ENCODE measurements at places on chromosomes 1 and 21.

DNA sequence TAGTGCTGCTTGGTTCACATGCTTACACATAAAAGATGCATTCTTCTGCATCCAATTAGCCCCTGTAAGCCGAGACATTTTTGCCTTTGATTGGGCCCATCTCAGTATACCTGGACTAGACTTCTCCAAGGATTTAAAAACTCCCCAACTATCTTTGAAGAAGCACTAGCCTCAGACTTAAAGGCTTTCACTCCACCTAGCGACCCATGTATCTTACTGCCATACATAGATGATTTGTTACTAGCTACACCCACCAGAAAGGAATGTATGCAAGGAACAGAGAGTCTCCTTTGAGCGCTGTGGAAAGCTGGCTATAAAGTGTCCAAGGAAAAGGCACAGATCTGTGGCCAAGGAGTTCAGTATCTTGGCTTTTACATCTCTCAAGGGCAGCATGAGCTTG is 91.7 kb downstream of the LIPI start:
- DNase-seq: no peak

DNA sequence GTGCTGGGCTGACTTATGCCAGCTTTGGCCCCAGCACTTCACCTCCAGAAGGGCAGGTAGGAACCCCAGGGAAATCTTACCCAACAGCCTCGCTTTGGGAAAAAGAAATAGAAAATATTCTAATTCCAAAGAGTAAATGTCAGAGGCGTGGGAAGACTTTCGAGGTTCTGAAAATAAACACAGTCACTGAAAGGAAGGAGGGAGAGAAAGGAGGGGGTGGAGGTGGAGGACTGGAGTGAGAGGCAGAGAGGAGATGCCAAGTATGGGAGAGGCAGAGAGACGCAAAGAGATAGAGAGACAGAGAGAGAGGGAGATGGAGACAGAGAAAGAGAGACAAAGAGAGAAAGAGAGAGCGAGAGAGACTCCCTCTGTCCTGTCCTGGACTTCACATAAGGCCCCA is 395.0 kb downstream of the PTPRU start:
- no peak for DNase-seq

GRCh38 chr1:63975481-63975880 is 201.7 kb downstream of the ROR1 start:
- no peak for DNase-seq

DNA sequence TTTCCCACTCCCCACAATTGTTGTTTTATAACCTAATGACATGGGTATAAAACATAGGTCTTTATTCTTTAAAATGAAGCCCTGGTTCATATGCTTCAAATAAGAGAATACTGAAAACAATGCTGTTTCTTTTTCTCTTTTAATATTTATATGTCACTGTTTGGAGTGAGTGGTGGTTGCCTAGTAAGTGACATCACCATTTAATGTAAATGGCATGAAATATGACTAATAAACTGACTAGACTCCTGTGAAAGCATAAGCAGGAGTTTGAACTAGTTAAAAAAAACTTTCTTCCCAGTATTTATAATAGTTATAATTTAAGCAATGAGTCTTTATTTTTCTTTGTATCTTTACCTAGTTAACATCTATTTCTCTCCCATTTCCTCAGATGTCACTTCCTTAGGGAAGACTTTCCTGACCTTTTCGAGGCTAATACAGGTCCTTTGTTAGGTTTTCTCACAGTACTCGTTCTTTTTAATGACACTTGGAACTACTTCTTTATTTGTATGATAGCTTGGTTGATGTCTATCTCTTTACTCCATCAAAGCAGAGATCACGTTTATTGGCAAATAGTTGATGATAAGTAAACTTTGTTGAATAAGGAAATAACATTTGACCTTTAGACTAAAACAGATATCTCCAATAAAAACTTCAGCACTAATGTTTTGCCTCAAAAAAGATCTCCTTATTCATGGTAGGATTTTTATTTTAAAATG is 105.4 kb upstream of the PDC start:
- DNase-seq: no peak

DNA sequence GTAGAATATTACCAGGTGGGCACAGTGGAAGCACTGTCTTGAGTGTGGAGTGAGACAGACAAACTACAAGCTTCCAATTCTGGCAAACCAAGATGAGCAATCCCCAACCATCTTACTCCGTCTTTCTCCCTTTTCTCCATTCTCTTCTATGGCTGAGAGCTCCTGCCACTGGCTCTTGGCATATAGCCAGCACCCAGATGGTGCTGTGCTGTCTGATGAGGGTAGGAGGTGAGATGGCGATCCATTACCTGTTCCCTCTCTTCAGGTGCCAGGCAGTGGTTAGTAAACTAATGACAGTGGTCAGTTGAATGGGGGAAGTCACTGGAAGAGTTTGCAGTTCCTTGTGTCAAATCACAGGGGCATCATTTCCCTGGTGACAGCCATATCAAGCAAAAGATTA is 108.4 kb downstream of the FNBP1L start:
- DNase-seq: no peak

DNA sequence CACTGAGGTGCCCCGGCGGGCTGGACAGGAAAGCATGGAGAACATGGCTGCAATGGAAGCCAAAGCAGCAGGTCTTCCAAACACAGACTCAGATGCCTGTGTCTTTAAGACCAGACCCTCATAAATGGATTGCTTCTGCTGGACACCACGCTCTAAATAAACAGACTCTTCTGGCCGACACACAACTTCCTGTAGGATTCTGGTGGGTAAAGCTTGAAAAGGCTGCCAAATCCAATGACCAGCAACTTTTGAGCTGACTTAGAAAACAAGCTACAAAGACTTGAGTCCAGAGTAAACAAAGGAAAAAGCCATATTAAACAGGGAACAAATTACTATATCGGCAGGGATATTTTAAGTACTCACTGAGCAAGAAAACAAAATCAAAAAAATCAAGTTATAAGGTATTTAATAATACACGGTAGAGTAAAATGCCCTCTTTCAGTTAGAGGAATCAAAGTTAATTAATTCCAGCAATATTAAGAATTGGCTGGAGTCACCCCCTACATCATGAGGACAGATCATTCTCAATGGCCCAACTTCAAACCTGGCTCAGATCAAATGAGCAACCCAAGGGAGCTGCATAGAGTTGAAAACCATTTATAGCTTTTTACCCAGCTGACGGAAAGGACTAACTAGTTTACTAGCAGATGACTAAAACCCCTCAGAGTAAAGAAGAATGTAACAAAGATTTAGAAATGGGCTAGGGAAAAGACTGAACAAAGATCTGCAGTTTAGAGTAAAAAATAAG is 102.4 kb downstream of the TGFBR3 start:
- no peak for DNase-seq

GRCh38 chr21:46219591-46220239 is 8.9 kb downstream of the LSS start:
- no peak for DNase-seq

- no peak for DNase-seq
These were observed 24.7 kb downstream of the ST3GAL3 start for GRCh38 chr1:43731867-43732531.

DNA sequence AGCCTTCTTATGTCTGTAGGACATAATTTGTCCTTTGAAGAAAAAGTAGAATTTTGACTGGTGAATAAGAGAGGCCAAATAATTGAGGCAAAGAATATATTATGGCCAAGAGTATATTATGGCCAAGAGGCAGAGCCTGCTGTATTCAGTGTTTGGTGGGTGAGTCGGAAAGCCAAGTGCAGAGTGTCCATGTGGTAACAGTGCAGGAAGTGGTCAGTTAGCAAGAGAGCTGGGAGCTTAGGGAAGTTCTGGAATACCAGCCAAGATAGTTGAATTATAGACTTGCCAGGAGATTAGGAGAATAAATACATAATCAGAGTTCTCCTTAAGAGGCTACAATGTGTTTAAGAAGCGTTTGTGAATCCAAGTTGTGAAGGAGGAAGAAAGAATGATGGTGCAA is 131.5 kb upstream of the LMO4 start:
- no peak for DNase-seq

DNA sequence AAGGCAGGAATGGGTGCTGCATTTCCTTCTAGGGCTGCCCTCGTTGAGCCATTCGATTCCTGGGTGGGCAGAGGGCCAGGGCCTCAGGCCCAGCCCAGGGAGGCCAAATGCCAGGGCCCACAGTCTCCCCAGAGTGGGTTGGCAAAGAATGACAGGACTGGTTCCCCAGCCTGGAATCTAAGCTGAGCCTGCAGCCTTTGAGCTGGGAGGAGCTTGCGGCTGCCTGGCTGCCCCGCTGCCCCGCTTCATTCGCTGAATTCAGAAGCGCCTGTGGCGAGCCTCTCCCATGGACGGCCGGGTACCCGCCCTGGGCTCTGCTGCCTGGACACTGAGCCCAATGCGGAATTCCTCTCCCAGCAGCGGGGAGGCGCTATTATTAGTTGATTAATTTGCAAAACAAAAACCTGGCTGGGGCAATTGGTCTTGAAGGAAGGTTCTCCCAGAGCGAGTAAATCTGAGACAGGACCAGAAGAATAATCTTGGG is 32.3 kb upstream of the TARDBP start:
- no peak for DNase-seq

DNA sequence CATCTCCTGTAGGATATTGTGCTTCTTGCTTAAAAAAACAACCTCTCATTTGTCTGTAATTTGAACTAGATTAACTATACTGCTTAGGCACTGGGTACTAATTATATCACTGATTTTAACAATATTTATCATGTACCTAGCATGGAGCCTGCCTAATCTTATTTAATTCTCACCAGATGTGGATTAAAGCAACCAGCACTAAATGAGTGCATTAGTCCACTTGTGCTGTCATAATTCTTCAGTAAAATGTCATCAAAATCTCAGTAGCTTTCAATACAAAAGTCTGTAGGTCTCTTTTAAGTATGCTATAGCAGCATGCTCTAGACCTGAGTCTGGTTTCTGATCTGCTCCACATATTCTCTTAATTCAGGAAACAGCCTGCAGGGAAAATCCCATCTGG is 368.1 kb downstream of the NCAM2 start:
- no peak for DNase-seq

GRCh38 chr1:66535061-66535460 is 1.1 kb downstream of the SGIP1 start:
- no peak for DNase-seq

- peak; percentile 60 for DNase-seq
These were observed 10.2 kb upstream of the IL10 start for GRCh38 chr1:206782448-206782847.

DNA sequence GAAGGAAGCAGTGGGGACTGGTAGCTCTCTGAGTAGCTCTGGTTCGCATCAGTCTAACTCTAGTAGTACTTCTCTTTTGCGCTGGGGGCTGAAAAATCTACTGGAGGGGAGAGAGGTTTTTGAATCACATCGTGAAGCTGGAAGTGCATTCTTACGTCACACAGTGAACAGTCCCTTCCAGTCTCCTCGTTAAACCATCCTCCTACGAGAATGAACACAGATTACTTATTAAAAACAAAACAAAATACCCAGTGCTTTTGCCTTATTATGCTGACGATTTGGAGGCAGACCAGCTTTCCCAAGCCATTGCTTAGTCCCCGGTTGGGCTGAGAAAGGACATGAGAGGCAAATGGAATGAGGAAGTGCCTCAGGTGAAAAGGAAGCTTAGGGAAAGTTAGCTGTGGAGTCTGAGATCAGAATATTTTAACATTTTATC is 16.1 kb downstream of the HUNK start:
- no peak for DNase-seq

DNA sequence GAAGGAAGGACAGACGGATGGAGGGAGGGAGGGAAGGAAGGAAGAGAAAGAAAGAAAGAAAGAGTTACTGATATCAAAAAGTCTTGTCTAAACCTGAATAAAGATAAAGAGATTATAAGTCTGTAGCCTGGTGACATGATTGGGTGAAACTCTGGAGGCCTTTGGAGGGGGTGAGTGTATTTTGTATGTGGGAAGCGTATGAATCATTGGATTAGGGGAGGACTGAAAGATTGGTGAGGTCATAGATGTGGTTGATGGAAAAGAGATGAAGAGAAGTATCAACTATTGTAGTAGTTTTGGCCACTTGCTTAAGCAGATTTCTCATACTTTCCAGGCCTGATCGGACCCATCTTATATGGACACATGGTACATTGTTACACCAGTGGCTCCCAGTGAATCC is 11.5 kb upstream of the KCNJ6 start:
- no peak for DNase-seq

- DNase-seq: no peak
These were observed 51.0 kb downstream of the COL18A1 start for GRCh38 chr21:45455674-45456583.

GRCh38 chr1:232292239-232292638 is 337.7 kb downstream of the SIPA1L2 start:
- DNase-seq: no peak

DNA sequence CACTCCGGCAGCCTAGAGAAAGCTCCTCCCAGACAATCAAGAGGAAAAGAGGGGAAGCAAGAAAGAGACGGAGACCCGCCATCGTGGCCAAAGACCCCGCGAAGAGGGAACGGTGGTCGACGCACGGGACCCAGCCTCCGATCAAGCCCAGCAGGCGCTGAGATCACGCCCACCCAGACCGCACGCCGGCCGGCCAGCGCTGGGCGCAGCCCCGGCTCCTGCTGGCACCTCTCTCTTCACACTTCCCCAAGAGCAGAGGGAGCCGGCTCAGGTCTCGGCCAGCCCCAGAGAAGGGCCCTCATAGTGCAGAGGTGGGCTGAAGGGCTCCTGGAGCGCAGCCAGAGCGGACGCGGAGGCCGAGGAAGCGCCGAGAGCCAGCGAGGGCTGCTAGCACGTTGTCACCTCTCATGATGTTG is 918.4 kb upstream of the ADAMTS5 start:
- DNase-seq: no peak

DNA sequence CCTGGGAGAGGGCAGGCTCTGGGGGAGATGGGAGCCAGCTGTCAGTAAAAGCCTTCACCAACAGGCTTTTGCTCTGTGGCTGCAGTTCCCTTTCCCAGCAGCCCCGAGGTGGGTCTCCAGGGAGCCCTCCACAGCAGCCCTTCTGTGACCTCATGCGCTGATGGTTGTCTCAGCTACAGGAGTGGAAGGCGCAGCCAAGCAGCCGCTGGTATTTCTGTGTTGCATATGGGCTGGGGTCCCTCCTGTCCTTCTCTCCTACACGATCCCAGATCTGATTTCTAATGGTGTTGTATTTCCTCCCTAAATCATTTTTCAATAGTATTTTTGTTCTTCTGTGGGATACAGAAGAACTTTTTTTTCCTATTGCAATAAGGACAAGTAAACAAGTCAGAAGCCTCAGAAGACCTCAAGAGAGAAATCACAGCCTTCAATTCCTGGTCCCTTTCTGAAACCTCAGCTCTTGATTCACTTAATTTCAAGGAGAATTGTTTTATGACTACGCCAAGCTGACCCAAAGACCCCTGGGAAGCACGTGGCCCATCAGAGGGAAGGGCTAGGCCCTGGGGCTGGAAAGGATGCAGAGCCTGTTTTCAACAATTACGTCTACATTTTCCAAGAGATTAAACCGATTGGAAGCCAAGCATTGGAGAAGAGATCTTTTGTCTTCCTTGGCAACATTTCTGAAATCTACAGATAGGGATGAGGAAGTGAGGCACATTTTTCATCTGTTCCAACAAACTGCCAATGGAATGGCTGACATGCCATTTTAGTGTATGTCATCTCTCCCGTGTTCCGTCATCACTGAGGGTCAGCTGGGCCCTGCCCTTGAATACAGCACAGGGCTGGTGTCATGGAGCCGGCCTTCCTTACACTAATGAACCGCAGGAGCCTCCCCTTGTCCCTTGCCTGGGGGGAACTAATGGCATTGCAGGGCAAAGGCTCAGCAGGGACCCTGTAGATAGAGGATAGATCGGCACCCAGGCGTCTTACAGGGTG is 42.0 kb upstream of the SCCPDH start:
- DNase-seq: no peak

Measured in GM18507 (cell line).